NCI-H2029 (cell line): ENCODE measurements at places on chromosomes 7 and 10.

DNA sequence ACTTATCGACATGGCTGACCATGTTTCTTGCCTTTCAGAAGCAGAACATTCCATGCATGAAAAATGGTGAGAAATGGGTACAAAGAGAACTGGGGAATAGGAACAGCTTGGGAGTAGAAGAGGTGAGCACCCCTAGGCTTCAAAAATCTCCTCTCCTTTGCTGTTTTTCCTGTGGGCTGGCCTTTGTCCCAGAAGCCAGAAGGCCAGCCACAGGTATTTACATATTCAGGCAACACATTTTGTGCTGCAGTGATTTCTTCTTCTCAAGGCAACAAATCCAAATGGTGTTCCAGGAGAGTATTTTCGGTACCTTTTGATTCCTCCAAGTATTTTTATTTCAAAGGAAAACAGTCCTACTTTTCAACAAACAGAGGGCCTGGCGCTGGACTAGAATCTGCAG, 31.1 kb downstream of the ADARB2 start:
- no peak for DNase-seq

- DNase-seq, result no peak
These were observed 136.1 kb upstream of the MYO3A start for GRCh38 chr10:25797888-25798429.

- DNase-seq, result no peak
These were observed 1.2 kb downstream of the CFAP69 start for GRCh38 chr7:90246171-90246570.

DNA sequence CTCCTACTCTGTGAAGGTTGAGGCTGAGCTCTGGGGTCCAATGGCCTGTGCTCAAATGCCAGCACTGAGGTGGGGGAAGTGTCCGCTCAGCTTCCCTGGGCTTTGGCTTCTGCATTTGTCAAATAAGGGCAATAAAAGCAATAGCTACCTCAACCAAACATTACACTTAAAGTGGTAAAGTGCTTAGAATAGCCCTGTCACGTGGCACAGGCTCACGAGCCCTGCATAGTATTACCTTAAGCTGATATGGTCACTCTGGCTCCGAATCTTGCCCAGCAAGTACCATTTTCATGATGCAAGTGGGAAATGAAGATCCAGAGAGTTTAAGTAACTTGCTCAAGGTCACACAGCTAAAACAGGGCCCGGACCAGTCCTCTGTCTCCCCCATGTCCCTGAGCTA, 451.1 kb upstream of the ZMIZ1 start:
- no peak for DNase-seq

DNA sequence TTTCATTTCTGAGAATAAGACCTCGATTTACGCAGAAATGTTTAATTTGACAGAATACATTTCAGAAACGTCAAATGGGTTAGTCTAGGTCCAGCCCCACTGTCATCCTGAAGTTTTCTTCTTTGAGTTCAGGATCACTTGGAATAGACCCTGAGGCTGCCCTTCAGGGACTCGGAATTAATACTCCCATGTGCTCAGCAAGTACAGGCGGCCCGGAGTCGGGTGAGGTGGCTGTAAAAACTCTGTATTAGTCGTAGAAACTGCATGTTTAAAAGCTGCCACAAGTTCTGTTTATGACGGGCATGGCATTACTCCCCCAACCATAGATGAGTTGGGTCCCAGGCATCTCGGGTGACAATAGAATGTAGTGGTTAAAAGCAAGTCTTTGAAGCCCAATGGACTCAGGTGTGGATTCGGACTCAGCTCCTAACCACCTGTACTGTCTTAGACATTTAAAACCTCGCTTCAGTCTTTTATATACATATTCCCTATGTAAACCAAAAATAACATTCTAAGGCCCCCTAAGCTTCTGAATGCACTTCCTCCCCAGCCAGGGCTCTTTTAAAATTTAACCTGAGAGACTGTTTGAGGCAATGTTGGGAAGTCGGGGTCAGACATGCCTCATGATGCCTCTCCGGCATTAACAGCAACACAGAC, 216.3 kb downstream of the ADARB2 start:
- no peak for DNase-seq

DNA sequence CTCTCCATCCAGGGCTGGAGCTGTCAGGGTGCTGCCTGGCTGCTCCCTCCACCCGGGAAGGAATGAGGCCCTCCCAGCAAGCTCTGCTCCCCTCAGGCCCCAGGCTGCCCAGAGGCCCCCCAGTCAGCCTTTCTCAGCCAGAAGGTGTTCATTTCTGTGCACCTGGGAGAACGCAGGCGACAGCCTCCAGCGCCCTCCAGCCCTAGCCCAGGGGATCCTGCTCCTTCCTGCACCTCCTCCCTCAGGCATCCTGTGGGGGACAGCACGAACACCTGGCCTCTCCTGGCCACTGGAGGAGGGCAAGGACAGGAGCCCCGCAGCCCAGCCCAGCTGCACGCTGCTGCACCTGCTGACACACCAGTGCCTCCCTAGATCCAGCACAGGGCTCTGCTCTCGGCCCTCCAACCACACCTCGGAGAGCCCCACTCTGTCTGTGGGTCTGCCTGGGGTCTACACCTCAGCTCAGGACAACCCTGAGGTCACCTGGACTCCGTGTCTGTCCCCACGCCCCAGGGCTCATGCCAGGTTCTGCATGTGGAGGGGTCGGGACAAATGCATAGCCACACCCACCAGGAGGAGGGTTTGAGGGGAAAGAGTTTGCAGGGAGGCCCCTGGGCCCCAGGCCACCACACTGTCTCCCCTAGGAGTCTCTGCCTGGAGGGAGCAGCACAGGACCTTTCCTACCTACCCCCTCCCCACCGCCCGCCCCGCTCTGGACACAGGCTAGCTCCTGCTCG, 7.4 kb upstream of the PWWP2B start:
- no peak for DNase-seq

- no peak for DNase-seq
These were observed 192.1 kb upstream of the KLF14 start for GRCh38 chr7:130926001-130926691.

- no peak for DNase-seq
These were observed 41.4 kb downstream of the HTR7 start for GRCh38 chr10:90816466-90816865.

DNA sequence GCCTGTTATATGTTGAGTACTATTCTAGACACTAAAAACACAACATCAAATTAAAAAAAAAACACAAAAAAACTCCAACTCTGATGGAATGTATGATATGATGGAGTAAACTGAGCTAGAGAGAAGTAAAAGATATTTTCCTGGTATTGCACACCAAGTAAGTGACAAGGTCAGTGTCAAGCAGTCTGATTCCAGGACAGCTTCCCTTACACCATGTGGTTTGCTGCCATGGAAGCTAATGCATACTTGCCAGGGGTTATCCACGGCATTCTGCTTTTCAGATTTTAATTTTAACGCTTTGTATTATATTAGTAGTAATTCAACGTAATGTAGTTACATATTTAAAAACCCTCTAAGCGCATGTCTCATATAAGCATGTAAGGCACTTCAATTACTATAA, 48.4 kb downstream of the CACNA2D1 start:
- DNase-seq, result no peak

GRCh38 chr7:36904802-36905201, 180.5 kb upstream of the AOAH start:
- DNase-seq, result no peak

DNA sequence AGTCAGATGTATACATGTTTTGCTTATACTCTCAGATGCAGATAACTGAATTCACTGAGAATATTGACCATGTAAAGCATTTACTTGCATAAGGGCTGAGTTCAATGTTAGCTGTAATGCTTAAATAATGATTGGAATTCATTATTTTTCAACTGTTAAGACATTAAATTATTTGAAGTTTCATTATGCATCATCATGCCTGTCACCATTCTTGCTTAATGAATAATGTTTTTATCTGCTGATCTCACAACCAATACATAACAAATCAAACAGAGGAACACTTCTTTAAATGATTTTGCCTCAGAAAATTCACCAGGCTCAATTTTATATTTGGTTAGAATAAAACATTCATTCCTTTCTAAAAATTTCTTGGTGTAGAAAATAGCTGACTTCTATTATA, 233.4 kb downstream of the GPR37 start:
- DNase-seq, result no peak
